NCI-H1417 (cell line): ENCODE measurements at places on chromosomes 2 and 18.

DNA sequence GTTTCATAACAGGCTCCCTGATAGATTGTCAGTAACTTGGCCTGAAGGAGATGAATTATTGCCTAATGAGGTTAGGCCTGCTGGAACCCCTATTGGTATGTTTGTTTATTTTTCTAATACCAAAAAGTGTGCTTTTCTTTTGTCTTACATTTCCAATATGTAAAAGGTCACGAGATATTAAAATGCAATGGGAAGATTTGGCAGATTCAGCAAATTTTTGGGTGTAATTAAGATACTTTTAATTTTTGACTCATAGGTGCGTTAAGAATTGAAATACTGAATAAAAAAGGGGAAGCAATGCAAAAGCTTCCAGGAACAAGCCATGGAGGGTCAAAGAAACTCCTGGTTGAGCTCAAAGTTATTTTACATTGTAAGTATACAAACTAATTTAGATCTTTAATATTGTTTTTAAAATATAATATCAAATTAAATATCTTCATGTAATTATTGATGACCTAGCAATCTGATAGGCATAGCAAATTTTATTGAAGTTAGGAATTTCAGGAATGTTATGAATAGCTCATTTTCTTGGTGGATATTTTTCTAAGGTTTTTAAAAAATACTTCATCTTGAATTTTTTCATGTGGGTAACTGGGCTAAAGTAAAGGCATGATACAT is 52.1 kb downstream of the SMCHD1 start:
- DNase-seq: no peak

DNA sequence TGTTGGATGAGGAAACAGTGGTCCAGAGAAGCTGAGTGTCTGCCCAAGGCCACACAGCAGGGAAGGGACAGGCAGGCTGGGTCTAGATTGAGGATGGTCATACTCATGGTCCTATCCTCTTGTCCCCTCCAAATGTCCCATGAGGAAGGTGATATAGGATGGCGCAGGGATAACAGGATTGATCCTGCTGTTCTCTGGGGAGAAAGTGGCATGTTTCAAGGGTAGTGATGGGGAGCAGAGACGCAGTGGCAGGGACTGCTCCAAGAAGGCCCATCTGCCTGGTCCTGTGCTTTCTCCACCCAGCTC is 24.6 kb downstream of the HS1BP3 start:
- no peak for DNase-seq

DNA sequence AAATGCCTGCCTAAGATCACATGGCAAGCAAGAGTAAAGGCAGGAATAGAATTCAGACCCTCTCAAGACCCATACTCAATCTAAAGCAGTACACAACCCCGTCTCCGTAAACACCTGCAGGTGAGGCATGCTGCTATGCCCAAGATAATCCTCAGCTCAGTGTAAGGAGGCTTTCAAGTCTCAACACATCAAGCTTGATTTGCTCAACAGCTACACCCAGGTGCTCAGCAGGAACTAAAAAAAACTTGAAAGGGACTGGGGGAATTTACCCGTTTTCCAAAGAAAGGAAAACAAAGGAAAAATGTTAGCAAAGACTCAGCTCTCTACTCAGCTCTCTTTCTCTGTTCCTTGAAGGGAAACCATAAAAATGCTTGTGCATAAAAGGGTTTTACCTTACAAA is 301.8 kb downstream of the C1D start:
- no peak for DNase-seq

DNA sequence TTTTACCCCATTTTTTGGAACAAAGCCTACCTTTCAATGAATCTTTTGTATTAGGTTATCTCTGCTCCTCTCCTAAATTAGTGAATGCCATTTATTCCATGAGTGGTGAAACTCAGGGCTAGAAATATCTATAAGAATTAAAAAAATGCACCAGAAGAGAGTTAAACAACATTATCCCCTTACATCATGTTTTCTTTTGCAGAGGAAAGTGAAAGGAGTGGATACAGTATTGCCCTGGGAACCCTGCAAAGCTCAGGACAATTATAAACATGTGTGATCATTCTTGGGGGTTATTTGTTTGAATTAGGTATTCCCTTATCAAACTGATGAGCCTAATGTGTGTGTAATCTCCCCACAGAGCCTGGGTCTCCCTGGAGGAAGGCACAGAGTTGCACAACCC is 559.2 kb downstream of the RNF144A start:
- no peak for DNase-seq

GRCh38 chr2:172361360-172361759 is 66.0 kb upstream of the ITGA6 start:
- DNase-seq: no peak
